ENCODE measurements at places on chromosomes 16 and 17.

- DNase-seq: no peak
Measured at GRCh38 chr16:1125471-1125870, 27.4 kb upstream of the CACNA1H start.

DNA sequence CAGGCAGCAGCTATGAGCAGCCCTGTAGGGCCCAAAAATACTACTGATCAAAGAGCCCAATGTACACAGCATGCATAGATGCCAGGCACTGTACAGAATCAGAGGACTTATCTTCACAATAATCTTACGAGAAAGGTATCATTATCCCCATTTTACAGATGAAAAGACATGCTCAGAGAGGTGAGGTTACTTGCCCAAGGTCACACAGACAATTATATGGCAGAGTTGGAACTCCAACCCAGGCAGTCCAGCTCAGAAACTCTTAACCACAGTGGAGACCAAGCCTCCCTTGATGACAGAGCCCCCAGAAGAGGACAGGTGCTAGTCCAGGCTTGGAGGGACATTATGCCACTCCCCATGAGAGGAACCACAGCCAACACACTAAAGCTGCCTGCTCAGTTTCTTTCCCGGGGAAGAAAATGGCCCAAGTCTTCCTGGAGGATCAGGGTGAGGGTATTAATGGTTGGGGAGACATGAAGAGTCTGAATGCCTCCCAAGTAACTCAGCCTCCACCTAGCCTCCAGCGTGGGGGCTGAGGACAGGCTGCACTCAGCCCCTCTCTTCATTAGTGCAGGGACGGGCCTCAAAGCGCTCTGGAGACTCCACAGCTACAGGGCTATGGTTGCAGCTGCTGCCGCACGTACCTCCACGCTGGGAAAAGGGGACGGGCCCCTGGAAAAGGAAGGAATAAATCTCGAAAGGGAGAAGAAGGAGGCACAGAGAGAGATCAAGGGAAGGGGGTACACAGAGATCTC, 826 bp downstream of the UNC119 start:
- no peak for DNase-seq

GRCh38 chr17:45976755-45977505, 22.1 kb upstream of the STH start:
- DNase-seq: no peak

DNA sequence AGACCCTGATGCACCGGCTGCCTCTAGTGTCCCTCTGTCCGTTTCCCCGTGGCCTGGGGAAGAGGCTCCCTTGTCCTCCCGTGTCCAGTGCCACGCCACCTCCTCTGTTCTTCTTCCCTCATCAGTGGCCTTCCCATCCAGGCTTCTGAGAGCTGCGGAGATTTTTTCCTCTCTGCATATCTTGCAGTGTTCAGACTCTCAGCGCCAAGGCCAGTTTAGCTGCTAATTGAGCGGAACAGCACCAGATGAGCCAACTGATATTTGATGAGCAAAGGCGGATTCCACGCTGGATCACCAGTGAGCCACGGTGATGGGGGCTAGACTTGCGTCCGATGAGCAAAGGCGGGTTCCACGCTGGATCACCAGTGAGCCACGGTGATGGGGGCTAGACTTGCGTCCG, 257.6 kb downstream of the FOXL1 start:
- no peak for DNase-seq

DNA sequence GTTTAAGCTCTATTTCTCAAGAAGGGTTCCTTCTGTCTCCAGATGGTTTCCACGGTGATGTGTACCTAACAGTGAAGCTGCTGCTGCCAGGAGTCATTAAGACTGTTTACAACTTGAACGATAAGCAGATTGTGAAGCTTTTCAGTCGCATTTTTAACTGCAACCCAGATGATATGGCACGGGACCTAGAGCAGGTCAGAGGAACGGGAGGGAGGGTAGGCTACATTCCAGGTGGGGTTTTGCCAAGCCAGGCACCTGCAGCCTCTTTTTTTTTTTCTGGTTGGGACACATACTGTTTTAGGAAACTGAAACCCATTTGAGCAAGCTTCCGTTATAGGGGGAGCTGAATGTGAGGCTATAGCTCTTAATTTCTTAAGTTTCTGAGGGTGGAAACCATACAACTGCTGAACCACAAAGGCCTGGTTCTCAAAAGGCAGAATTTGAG, 10.6 kb downstream of the LIG3 start:
- DNase-seq: peak; percentile 94

- peak; percentile 60 for DNase-seq
Measured at GRCh38 chr16:78768718-78769117, 669.3 kb downstream of the WWOX start.

- DNase-seq: peak; percentile 85
Measured at GRCh38 chr16:13835387-13835786, 84.6 kb upstream of the ERCC4 start.

DNA sequence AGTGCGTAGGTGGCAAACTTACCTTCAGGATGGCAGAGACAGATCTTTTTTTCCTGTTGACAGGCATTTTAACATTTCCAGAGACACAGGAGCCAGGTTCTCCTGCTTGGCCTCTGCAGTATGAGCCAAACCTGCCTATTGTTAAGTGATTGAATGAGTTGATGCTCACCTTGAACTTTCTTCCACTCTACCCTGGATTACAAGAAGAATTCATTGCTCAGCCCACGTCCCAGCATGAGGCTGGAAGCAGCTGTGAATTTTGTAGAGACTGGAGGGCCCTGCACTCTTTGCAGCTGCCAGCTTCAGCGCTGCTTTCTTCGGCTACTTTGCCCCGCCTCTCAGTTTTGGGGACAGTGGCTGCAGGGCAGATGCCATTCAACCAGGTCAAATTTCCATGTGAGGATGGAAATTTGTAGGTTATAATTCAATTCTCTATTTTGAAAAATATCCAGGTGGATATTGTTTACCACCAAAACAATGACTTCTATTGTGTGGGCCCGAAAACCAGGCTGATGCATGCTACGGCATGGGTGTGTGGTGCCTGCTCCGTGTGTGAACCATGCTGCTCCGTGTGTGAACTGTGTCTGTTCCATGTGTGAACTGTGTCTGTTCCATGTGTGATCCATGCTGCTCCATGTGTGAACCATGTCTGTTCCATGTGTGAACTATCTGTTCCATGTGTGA, 75.2 kb upstream of the METTL9 start:
- no peak for DNase-seq

- no peak for DNase-seq
Measured at GRCh38 chr16:3454631-3455147, 11.2 kb downstream of the NAA60 start.

Data from MM.1S (cell line).